ENCODE measurements at places on chromosomes 13 and 19. TPM values are rescaled to one million over a fixed set of nuclear protein-coding genes. Genes with fewer than 3 reads are reported as not detected.

DNA sequence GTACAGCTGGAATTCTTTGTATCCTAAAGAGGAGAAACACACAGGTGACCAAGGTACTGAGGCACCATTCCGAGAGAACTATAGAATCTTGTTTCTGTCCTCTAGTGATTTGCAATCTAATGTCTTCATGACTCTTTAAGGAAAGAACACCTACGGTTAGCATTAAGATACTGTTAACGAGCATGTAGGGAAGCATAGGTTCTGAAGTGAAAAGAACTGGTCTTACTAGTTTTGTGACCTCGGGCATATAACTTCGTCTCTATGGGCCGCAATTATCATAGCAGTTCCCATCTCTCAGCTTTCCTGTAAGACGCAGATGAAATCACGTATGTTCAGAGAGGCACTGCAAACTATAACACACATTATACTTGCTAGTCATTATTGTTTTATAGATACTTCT, 193.0 kb upstream of the NBEA start:
- no peak overlapping the region for H3K27ac ChIP-seq
- H3K4me3 ChIP-seq, result no peak overlapping the region
- H3K36me3 ChIP-seq, result no peaks in the 10 kb centered on the region
- no peak for DNase-seq

DNA sequence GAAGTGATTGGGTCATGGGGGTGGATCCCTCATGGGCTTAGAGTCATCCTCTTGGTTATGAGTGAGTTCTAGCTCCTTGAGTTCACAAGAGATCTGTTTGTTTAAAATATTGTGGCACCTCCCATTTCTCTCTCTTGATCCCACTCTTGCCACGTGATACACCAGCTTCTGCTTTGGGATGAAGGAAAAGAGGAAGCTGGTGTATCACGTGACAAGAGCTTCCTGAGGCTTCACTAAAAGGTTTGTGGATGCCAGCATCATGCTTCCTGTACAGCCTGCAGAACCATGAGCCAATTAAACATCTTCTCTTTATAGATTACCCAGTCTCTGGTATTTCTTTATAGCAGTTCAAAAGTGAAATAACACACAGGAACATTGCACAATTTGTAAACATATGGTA, 352.5 kb upstream of the ATXN8OS start:
- no peak overlapping the region for H3K27ac ChIP-seq
- no peak overlapping the region for H3K4me3 ChIP-seq
- H3K36me3 ChIP-seq, result no peaks in the 10 kb centered on the region
- no peaks in the 10 kb centered on the region for H3K27me3 ChIP-seq
- DNase-seq, result no peak

DNA sequence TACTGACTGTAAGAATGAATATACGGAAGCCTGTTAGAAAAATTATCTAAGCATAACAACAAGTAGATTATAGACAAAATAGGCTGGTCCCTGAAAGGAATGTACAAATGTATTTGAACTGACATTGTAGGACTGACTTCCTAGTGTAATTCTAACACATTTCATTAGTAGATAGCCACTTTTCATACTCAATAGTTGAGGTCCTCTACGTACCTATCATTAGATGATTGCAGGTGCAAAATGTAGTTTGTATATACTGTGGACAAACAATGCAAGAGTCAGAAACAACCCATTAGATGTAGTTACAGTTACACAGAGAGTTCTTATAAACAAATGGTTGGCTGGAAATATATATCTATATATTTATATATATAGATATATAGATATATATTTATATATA, 402.3 kb upstream of the SLITRK6 start:
- H3K36me3 ChIP-seq, result no peaks in the 10 kb centered on the region
- no peak overlapping the region for H3K4me3 ChIP-seq
- no peak for DNase-seq
- no peaks in the 10 kb centered on the region for H3K27me3 ChIP-seq
- no peak overlapping the region for H3K27ac ChIP-seq

DNA sequence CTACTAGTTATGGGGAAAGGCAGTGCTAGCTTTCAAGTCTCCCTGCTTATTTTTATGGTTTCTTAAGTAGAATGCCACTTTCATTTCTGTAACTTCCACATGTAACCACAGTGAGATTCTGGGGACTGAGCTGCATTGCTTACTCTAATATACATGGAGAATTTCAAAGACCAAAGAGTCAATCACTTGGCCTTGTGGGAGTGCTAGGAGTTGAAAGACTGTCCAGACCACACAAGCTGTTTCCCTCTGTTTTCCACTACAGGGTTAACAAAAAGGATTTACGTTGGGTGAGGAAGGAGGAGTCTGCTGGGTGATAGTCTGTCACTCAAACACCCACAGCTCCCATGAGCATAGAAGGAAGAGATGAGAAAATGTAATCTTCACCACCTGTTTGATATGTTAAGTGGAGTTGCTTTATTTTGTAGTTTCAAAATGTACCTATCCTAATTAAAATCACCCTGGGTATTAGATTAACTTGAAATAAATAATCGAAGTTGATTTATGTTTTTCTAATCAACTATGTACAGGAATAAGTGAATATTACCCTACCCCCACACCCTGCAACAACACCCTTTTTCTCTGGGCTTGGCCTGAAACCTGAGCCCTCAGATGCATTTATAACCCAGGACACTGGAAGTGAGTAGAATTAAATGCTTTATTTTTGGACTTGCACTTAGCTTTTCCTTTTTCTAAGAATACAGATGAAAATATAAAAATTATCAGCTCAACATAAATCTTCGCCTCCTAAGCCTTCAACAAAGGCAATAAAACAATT, 225.8 kb upstream of the SLC10A2 start:
- H3K36me3 ChIP-seq, result no peaks in the 10 kb centered on the region
- H3K4me1 ChIP-seq, result peaks cover 19% of the 10 kb centered on the region
- no peaks in the 10 kb centered on the region for H3K27me3 ChIP-seq
- H3K27ac ChIP-seq, result no peak overlapping the region
- H3K4me3 ChIP-seq, result no peak overlapping the region

DNA sequence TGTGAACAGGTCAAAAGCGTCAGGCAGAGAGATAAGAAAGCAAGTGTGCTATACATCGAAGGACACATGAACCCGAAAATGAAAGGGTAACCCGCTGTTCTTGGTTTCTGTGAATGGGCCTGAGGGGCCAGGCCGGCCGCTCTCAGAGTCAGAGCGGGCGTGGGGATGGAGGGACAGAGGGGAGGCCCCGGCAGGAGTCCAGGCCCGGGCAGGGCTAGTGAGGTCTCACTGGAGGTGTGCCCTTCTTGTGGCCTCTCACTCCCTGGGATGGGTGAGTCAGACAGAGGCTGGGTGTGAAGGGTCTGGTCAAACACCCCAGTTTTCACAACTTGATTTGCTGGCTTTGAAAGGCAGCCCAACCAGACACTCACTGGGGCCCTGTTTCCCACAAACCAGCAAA, 17.4 kb upstream of the NDUFS7 start:
- no peak overlapping the region for H3K4me3 ChIP-seq
- H3K4me1 ChIP-seq, result peaks cover 23% of the 10 kb centered on the region
- H3K27ac ChIP-seq, result no peak overlapping the region
- H3K27me3 ChIP-seq, result no peaks in the 10 kb centered on the region

DNA sequence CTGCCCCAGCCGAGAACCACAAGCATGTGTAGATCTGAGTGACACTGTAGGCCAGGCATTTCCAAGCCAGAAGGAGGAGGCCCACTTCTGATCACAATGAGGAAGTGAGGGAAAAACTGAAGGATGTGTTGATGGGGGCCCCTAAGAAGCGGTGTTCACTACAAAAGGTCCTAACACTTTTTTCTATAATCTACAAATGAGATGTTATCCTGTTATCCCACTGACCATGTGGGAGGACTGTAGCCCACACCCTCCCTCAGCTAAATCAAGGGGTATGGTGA, 99.0 kb upstream of the MCF2L start:
- no peaks in the 10 kb centered on the region for H3K4me1 ChIP-seq
- H3K4me3 ChIP-seq, result no peak overlapping the region
- H3K27ac ChIP-seq, result no peak overlapping the region
- no peaks in the 10 kb centered on the region for H3K36me3 ChIP-seq
- H3K27me3 ChIP-seq, result no peaks in the 10 kb centered on the region

GRCh38 chr19:2032296-2032941, 16.9 kb upstream of the BTBD2 start:
- H3K27ac ChIP-seq, result no peak overlapping the region
- no peaks in the 10 kb centered on the region for H3K27me3 ChIP-seq
- peaks cover 9% of the 10 kb centered on the region for H3K4me1 ChIP-seq

DNA sequence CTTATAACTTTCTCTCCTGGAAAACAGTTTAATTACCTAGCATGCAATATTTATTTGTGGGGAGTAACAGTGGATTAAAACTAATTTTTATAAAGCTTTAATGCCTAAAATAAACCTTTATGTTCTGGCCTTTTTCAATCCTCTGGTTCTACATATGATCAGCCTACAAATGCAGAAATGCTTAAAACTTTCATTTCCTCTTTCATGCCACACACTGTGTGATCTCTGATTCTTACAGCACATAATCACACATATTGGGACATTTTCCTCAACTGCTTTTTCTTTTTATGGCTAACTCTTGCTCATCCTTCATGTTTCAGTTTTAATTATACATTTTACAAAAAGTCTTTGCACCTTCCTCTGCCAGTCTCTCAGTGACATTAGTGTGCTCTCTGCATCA, 910.8 kb upstream of the SLITRK6 start:
- H3K4me1 ChIP-seq, result no peaks in the 10 kb centered on the region
- H3K36me3 ChIP-seq, result no peaks in the 10 kb centered on the region
- no peak overlapping the region for H3K27ac ChIP-seq

DNA sequence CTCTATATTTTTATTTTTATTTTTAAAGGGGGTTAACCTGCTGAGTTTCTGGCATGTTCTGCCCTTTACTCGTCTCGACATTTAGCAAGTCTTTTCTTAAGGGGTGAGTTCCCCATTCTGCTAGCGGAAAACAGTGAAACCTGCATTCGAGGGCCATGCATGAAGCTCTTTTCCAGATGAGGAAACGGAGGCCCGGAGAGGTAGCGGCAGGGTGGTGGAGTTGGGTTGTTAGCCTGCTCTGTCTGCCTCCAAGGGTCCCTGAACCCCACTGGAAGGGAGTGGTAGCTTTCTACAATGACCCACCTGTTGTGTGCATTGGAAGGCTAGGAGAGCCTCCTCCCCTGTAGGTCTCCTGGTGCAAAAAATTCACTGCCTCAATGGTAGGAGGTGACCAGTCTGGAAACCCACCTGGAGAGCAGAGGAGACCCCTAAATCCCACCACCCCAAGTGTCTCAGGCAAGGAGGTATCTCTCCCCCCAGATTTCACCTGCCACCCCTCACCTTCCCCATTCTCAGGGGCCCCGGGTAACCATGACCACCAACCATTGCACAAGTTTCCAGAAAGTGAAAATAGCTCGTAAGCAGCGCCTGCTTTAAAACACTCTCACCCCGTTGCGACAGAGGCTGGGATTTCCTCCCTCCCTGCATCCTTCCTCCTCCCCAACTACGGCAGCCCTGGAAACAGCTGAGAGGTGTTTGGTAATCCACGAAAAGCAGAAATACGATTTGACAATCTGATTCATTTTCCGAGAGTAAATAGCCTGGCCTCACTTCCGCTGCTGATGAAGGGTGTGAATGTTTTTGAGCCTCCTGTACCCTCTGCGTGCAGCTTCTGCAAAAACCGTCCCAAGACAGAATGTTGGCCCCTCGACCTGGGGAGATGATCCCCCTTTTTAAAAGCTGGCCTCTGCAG, 3.5 kb downstream of the KLF2 start:
- H3K27me3 ChIP-seq, result peaks cover 90% of the 10 kb centered on the region
- H3K4me3 ChIP-seq, result no peak overlapping the region
- H3K4me1 ChIP-seq, result peaks cover 11% of the 10 kb centered on the region

DNA sequence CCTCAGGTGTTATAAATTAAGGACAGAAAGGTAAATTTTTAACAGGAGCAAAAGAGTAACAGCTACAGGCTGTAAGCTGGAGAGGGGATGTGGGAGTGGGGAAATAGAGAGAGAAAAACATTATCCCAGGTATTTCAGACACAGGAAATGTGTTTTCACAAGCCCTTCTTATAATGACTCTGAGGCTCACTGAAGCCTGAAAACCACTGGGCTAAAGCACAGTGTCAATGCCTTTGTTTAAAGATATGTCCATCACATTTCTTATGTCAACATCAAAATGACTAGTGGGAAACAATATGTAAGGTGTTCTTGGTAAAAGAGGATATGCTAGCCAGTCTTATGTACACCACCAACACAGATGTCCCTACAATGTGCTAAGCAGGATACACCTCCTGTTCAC, 365.9 kb downstream of the FGF14 start:
- no peak overlapping the region for H3K27ac ChIP-seq
- H3K4me3 ChIP-seq, result no peak overlapping the region
- peaks cover 19% of the 10 kb centered on the region for H3K4me1 ChIP-seq
- H3K36me3 ChIP-seq, result no peaks in the 10 kb centered on the region
- DNase-seq, result no peak

GRCh38 chr13:113058988-113059850, 46.4 kb upstream of the F7 start:
- peaks cover 5% of the 10 kb centered on the region for H3K4me1 ChIP-seq
- H3K27ac ChIP-seq, result no peak overlapping the region
- no peak for DNase-seq
- H3K4me3 ChIP-seq, result no peak overlapping the region

DNA sequence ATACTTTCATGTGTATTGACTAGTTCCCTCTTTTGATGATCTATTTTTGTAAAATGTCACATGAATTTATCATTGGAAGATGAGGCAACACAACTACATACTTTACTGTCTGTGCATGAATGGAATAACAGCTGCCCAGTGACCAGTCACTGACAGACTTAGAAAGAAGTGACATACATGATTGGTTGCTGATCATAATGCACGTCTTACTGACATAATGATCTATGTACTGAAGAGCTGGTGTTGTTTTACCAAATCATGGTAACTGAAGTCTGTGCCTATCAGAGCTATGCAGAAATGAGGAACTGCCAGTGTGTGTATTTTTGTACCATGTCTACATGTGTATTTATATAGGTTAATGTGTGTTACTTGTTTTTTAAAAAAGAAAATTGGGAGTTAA, 26.5 kb downstream of the GPR18 start:
- H3K27me3 ChIP-seq, result no peaks in the 10 kb centered on the region
- peaks cover 3% of the 10 kb centered on the region for H3K4me1 ChIP-seq
- no peak overlapping the region for H3K4me3 ChIP-seq
- H3K36me3 ChIP-seq, result no peaks in the 10 kb centered on the region
- no peak overlapping the region for H3K27ac ChIP-seq

GRCh38 chr19:53792721-53793433, 31.2 kb downstream of the NLRP12 start:
- no peaks in the 10 kb centered on the region for H3K4me1 ChIP-seq
- DNase-seq, result peak; percentile 92
- no peaks in the 10 kb centered on the region for H3K36me3 ChIP-seq
- no peak overlapping the region for H3K27ac ChIP-seq

DNA sequence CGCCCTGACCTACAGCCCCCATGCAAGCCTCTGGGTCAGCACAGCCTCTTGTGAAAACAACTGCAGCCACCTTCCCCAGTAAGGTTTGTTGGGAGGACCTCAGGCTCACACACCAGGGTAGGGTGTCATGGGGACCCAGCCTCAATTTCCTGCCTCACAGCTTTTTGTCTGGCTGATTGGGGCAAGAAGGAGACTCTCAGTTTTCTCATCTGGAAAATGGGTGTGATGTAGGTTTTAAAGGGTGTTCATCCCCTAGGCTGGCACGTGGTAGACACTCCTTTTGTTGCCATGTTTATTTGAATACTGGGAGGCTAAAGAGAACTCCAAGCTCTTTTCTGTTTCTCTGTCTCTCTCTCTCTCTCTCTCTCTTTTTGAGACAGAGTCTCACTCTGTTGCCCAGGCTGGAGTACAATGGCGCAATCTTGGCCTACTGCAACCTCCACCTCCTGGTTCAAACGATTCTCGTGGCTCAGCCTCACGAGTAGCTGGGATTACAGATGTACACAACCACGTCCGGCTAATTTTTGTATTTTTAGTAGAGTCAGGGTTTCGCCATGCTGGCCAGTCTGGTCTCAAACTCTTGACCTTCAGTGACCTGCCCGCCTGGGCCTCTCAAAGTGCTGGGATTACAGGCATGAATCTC, 18.2 kb upstream of the PLAUR start:
- no peak overlapping the region for H3K4me3 ChIP-seq
- H3K27me3 ChIP-seq, result no peaks in the 10 kb centered on the region

Gene FFAR3
- not detected for total RNA-seq

Gene FGF21
- total RNA-seq, result not detected
